ENCODE measurements at places on chromosomes 2 and 18.

- no peak for DNase-seq
Observed at GRCh38 chr2:102171946-102172345, 14.9 kb upstream of the IL1RL2 start.

DNA sequence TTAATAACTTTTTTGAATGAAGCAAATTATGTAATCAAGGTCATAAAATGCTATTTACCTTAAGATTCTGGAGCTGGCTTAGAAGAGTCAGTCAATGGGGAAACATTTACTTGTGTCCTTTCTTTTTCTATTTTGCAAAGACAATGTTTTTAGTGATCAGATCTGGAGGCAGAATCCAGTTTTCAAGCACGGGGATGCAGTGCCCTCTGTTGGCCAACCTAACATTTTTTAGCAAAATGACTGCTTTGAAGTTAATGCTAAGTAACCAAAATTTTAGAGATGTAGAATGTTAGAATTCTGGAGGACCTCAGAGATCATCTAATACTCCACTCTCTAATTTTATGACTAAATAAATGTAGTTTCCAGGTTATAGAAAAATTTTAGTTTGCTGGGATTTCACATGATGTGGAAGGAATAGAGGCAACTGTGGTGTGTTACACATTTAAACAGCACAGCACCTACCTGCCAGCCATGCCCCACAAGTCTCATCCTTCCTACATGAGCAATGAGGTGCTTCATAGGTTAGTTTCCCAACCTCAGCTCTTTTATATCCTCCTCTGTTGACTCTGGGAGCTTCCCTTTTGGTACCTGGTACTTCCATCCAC lies 23.6 kb upstream of the SLC9A4 start:
- DNase-seq: no peak

- no peak for DNase-seq
Observed at GRCh38 chr2:211737282-211737681, 801.3 kb downstream of the ERBB4 start.

- no peak for DNase-seq
Observed at GRCh38 chr2:61786876-61787275, 67.0 kb downstream of the FAM161A start.

DNA sequence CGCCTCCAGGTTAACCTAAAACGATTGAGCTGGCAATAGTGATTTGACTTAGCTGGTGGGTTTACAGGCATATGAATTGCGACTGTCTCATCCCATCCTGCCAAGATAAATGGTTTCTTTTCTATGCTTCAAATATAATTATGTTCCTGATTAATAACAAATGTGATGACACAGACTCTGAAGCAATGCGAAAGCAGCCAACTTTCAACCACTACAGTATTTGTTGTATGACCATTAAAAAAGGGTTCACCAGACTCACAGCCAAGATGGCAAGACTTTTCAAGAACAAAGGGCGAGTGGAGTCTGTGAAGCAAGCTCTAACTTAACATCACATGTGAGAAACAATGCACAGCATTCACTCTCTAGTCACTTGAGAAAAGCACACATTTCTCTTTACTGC lies 186.6 kb downstream of the PID1 start:
- DNase-seq: no peak

- no peak for DNase-seq
Observed at GRCh38 chr2:43460611-43461365, 135.1 kb downstream of the THADA start.

DNA sequence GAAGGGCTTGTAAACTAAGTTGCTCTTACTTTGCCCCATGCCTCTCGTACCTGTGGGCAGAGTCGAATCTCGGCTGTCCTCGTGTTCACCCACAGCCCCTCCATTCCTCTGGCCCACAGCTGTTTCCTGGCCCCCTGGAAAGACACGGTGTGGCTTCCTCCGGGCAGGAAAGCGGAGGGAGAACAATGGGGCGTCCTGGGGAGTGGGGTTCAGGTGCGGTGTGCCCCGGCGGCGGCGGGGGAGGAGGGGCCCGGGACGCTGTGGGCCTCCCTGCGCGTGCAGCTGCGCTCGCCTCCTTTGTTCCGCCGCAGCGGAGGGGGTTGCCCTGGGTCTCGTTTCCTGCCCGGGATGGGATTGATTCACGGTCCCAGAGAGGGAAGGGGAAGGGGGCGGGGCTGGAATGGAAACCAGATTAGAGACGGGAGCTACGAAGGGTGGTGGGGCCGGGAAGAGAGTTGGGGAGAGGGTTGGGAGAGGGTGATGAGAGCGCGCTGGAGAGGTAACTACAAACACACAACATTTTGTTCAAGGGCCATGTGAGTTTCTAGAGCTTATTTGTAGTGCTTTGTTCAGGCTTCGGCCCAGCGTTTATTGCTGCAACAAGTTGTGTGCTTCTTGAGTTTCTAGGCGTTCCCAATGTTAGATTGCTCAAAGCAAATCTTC lies 796 bp downstream of the MYO1B start:
- DNase-seq: peak; percentile 35

GRCh38 chr2:44580875-44581515 lies 219.2 kb downstream of the CAMKMT start:
- no peak for DNase-seq

- no peak for DNase-seq
Observed at GRCh38 chr18:34483198-34483597, 226.9 kb upstream of the DTNA start.
